Cardiac septum (tissue), 1 donor: ENCODE measurements at places on chromosomes 12 and 14.

DNA sequence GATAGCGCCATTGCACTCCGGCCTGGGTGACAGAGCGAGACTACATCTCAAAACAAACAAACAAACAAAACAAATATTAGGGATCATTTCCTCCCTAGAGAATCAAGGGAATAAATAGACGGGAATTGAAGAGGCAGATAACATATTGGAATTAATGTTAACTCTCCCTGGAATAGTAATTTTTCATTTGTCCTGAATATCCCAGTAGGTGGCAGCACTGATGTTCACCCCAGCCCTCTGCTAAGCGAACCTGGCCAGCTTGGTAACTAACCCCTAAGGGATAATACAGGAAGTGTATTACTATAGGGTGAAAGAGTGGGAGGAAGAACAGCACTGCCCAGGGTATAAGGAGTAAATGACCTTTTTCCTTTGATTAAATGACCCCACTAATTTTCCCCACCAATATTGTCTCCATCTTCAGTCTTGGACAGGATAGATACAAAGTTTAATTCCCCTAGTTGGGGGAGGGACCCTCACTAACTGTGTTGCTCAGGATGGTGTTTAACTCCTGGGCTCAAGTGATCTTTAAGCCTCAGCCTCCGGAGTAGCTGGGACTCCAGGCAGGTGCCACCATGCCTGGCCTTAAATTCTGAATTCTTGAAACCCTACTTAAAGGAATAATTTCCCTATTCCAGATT lies 40.5 kb downstream of the SLC2A14 start:
- DNase-seq, result peak; percentile 78

- no peak for DNase-seq
Observed at GRCh38 chr12:48938805-48939204, 13.5 kb upstream of the FKBP11 start.

- DNase-seq, result no peak
Observed at GRCh38 chr14:87935886-87936285, 57.1 kb downstream of the GALC start.

GRCh38 chr14:97523936-97524335 lies 726.8 kb downstream of the VRK1 start:
- DNase-seq, result no peak

DNA sequence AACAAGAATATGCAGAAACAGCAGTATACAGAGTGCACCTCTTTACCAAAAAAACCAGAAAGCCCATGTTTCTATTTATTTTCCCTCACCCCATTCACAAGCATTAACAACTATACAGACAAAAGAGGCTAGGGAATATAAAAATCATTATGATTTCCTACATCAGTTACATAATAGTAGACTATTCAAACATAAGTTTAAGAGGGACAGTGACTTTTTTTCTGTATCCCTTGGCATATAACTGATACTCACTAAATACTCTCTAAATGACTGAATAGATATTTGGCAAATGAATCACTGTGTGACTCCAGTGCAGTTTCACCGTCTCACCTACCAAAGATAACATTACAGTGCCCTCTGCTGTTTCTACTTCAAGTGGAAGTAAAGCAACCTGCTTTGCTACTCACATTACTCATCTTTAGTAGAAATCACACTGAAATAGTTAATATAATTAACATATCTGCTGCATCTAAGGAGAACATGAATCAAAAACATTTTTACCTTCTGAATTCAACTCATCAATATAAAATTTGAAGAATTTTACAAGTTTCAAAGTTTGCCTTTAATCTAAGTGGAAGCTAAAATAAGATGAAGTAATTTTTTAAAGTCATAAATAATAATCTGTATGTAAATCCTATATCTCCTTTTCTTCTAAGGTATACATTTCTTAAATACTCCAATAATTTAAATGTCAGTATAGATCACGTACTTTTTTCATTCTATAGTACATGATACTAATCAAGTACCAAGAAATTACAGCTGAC lies 103.8 kb downstream of the OSBPL8 start:
- no peak for DNase-seq

GRCh38 chr12:88650715-88651114 lies 70.4 kb upstream of the KITLG start:
- DNase-seq, result no peak

GRCh38 chr14:58270628-58271027 lies 26.0 kb downstream of the PSMA3 start:
- DNase-seq, result no peak

GRCh38 chr12:68113644-68114043 lies 45.9 kb downstream of the IFNG start:
- no peak for DNase-seq

GRCh38 chr14:96362965-96363750 lies at the start of the genes ATG2B and GSKIP:
Gene ATG2B, minus strand, starts transcription at chr14:96363341. Its CDS starts 365 bp downstream, at chr14:96362976.
Gene GSKIP, plus strand, starts transcription at chr14:96363526. Its CDS starts 18,722 bp downstream, at chr14:96382248.
- peak; percentile 98 for DNase-seq

DNA sequence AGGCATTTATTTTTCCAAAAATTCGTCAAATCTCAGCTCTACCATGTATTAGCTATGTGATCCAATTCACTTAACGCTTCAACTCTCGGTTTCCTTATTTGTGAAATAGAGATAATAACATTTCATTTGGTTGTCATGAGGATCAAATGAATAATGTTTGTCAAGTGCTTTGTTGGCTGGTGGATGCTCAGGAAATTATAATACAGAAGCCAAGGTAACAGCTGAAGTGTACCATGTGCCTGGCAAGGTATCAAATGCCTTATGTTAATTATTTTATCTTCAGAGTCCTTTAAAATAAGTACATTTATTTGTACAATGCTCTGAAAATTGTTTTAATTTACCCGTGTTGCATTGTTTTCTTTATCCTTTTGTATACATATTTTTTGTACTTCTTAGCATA lies 6.1 kb upstream of the PRKCH start:
- DNase-seq, result no peak

- no peak for DNase-seq
Observed at GRCh38 chr14:74207943-74208342, 31.3 kb upstream of the VSX2 start.

DNA sequence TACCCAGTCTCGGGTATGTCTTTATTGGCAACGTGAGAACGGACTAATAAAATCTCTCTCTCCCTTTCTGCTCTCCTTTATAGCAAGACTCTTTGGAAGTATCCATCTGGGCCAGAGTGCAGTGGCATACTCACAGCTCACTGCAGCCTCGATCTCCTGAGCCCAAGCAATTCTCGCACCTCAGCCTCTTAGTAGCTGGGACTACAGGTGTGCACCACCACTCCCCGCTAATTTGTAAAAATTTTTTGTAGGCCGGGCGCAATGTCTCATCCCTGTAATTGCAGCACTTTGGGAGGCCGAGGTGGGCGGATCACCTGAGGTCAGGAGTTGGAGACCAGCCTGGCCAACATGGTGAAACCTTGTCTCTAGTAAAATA lies 33.2 kb upstream of the PPP2R5C start:
- DNase-seq, result no peak

DNA sequence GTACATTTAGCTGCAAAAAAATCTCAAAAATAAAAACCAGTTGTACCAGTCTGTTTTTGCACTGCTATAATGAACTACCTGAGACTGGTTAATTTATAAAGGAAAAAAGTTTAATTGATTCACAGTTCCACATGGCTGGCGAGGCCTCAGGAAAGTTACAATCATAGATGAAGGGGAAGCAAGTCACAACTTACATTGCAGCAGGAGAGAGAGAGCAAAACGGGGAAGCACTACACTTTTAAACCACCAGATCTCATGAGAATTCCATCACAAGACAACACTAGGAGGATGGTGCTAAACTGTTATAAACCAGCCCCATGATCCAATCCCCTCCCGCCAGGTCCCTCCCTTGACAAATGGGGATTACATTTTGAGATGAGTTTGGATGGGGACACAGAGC lies 186.0 kb downstream of the TMTC3 start:
- no peak for DNase-seq

GRCh38 chr12:95205016-95205624 lies 12.1 kb downstream of the FGD6 start:
- no peak for DNase-seq

DNA sequence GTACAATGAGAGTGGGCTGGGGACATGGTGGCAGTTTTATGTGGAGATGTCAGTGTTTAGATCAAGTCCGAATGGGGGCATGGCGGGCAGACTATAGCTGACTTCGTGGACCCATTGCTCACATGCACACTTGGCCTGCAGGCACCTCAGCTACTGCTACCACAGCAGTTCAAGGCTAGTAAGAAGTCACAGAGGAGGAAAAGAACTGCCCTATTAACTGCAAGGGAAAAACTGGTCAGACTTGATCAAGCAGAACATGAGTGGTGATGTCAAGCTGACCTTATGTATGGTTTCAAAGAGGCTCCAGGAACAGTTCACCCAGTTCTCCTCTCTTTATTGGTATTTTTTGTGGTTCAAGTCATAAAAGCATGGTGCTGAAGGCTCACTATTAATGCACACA lies 30.2 kb upstream of the FRS2 start:
- DNase-seq, result no peak

GRCh38 chr14:91624757-91625156 lies 107.1 kb downstream of the CATSPERB start:
- no peak for DNase-seq

DNA sequence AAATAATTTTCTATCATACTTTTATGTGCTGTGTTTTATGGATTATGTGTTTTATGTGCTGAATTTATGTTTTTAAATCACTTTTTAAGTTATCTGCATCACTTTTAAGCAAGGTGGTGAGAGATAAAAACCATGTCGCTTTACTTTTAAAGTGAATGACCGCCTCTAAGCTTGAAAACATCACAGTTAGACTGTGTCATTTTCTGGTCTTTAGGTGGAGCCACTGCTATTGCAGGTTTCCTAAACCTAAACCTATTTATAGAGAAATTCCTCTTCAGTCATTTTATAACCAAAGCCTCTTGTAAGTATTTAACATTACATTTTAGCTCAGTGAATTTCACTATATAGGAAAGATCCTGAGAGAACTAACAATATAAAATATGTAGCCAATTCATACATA lies 21.0 kb upstream of the MDM2 start:
- DNase-seq, result no peak

- peak; percentile 90 for DNase-seq
Observed at GRCh38 chr12:6943389-6943721, 261 bp upstream of the RNU7-1 start.

GRCh38 chr14:92503756-92504491 lies 9.7 kb upstream of the RIN3 start:
- DNase-seq, result peak; percentile 51

DNA sequence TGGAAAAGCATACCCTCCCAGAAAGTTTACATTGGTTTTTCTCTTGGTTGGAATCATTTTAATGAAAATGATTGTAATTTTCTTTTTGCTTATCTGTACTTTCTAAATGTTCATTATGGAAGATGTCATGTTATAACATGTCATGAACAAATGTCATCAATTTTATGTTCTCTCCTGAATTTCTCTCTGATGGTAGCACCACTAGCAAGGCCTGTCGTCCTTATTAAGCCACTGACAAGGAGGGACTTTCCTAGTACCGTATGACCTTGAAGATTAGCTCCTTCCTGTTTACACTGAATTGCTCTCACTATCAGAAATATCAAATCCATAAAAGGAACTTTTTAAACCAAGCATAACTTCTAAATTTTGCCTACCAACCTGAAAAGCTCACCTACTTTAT lies 99.0 kb downstream of the ESR2 start:
- DNase-seq, result no peak

- DNase-seq, result no peak
Observed at GRCh38 chr12:19131025-19131444, 1.5 kb downstream of the PLEKHA5 start.

DNA sequence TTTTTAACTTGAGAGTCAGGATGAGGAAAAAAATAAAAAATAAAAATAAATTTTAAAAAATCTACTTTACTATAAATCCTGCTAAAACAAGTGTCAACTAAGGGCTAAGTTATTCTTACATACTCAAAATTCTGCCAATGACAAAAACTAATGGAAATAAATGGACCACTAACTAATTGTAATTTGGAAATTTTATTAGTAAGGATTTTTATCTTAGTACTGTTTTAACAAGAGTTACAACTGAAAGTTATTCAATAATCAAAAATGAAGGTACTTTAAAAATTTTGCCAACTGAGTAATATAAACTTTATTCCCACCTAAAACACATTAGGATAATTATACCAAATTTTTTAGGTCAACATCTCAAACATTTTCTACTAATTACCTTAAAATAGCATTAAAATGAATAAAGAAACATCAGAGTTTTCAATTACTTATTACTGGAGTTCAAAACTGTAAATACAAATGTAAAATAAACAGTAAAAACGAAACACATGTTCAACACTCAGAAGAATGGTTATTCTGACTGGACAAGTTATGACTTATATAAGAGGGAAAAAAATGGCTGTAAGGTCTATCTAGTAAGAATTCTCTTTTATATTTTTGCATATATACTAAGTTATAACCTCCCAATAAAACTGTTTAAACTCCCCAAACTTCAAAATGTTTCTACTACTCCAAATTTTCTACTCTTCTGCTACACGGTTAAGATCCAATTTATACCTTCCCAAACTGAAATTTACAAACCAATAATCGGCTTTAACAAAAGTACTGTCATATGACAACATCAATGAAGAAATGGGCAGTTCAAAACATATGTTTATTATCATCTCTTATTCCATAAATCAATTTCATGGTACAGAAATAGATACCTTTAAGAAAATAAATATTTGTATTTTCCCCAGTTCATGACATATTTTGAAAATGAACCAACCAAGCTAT lies 2.7 kb downstream of the HECTD1 start:
- no peak for DNase-seq

- DNase-seq, result peak; percentile 53
Observed at GRCh38 chr12:51888316-51889215, 663 bp downstream of the ANKRD33 start.

GRCh38 chr12:7989827-7990491 lies 42.6 kb upstream of the FOXJ2 start:
- peak; percentile 91 for DNase-seq

GRCh38 chr14:59538936-59539335 lies 37.7 kb downstream of the CCDC175 start:
- no peak for DNase-seq

DNA sequence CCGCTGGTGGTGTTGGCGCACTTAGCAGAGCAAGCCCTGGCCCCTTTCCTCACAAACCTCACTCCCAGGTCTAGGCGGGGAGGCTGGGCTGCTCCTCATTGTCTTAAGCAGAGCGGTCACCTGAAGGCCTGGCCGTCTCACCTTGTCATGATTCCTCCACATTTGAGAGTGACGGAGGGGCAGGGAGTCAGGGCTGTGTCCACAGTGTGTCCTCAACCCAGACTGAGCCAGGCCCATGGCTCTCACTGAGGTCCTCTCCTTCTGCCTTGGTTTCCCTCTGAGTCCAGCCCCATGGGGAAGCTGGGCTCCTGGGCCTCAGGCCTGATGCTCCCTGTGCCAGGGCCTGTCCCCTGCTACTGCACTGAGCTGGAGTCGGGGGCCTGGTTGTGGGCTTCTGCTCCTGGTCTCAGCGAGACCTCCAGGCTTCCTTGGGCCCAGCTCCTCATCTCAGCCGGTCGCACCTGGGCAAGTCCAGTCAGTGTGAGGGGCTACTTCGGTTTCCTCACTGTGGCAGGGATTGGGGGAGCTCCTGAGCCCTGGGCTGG lies 44.9 kb downstream of the KRT80 start:
- no peak for DNase-seq

GRCh38 chr12:128920468-128920867 lies 67.2 kb downstream of the GLT1D1 start:
- no peak for DNase-seq

- DNase-seq, result no peak
Observed at GRCh38 chr12:98109266-98109665, 406.1 kb upstream of the TMPO start.

- no peak for DNase-seq
Observed at GRCh38 chr14:75969891-75970290, 11.9 kb downstream of the TGFB3 start.
